Endothelial cell of umbilical vein (primary cell): ENCODE measurements at places on chromosomes 3 and 15. TPM values are rescaled to one million over a fixed set of nuclear protein-coding genes. Genes with fewer than 3 reads are reported as not detected.

DNA sequence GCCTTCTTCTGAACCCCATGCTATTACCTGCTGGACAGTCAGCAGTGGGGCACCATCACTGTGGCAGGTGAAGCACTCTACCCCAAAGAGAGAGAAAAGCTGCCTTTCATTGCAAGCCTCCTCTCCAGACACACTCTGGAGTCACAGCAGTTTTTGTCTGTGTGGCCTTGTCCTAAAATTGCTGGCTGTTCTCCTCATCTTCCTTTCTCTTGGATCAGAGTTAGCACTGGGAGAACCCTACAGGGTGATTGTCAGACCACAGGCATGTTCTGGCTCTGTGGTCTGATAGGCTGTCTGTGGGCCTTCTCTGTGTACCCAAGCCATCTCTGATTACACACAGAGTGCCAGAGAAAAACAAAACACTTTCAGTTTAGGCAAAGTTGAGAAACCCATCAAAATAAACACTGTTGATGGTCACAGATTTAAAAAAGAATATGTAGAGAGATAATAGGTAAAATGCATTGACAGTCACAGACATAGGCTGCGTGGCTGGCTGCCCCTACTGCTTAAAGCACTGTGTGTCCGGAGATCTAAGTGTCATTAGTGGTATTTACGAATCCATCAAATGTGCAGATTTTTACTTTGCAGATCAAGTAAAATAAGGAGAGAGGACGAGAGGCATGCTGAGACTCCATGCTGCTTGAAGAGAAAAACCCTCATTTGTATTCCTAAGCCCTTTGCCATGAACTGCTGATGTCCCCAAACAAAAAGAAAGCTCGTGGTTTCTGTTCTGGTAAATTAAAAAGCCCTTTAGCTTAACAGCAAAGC is 689.9 kb downstream of the TUSC7 start:
- no peak for DNase-seq

CYP8B1 gene
- total RNA-seq = not detected in 2 replicates

- no peak for DNase-seq
These were observed 58.9 kb downstream of the ITGA11 start for GRCh38 chr15:68373028-68373427.

- DNase-seq = no peak
These were observed 750.6 kb downstream of the AGBL1 start for GRCh38 chr15:86830304-86830703.

DNA sequence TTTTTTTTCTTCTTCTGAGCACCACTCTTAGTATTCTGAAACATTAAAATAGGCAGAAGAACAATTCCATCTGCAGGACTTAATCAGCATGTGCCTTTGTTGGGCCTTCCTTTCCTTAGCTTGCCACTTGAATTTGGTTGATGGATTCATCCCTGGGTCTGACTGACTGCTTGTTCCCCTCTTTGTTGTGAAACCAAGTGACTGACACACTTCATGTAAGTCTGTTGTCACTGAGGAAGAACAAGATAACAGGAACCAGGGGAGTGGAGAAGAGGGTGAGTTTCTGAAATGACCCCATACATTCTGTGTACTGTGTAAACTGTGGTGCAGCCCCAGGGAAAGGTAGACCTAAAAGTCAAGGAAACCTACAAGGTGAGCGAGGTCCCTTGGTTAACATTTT is 188.7 kb upstream of the TBC1D5 start:
- no peak for DNase-seq

DNA sequence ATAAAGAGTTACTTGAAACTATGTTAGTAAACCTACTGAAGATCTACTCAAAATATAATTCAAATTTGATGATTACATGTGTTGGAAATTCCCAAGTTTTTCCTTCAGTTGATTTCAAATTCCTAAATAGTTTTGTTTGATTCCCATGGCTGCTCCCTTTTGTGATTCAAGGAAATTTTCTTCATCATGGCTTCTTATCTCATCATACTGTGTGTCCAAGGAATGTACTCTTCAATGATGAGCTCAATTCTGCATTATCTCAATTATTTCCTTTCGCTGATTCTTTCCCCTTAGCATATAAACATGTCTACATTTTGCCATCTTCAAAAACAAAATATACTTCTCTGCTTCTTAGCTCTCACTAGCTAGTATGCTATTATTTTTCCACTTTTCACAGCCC is 460.4 kb upstream of the NAALADL2 start:
- no peak for DNase-seq

DNA sequence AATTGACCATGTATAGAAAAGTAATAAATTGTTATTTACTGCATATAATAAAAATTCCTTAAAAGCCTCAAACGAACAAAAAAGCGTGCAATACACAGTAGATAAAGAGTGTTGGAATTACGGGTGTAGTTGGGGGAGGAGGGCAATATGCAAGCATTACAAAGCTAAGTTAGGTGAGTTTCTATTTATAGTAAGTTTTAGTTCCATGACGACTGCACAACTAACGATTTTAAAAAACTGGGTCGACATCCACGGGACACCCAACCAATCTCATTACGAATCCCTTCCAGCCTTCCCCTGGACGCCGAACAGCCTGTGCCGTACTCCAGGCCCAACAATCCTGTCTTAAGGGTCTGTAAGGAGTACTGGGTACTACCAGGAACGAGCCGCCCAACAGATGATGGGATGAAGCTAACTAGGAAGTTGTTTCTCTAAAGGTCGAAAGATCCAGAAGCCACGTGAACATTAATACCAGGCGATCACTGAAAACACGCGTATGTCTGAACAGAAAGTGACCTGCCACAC is 677 bp downstream of the POLQ start:
- DNase-seq = no peak

- DNase-seq = peak; percentile 53
These were observed 33.2 kb upstream of the GOLGA8B start for GRCh38 chr15:34616613-34617012.

GRCh38 chr3:49339581-49339940 is 292 bp downstream of the USP4 start:
- no peak for DNase-seq

ANKUB1 gene
- not detected in 2 replicates for total RNA-seq

DNA sequence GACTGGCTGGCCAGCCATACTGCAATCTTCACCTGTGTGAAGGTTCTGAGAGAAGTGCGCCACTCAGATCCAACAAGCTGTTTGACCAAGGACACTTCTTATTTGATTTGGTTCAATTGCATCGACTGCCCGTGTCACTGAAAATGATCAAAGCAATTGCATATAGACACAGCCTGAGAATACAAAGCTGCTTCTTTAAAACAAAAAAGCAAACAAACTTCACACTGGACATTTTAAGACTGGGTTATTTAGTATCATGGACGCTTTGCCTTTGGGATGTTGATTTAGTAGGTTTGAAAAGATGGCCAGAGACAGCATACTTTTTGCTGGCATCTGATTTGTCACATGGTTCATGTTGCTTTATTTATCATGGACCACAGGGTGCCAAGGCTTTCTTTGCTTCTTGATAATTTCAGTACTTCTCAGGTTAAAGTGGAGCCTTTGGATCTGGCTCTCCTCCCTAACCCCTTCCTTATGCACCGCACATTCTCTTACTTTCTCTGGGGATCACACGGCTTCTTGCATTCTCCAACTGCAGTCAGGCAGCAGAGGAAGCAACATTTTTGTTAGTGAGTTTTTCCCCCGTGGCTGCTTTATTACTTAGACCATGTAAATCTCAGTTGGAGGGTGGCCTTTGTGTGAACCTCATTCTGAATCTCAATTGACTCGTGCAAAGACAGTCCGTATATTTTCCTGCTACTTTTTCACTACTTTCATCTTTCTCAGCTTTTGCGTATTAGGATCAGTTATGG is 151.0 kb downstream of the CD47 start:
- DNase-seq = no peak

DNA sequence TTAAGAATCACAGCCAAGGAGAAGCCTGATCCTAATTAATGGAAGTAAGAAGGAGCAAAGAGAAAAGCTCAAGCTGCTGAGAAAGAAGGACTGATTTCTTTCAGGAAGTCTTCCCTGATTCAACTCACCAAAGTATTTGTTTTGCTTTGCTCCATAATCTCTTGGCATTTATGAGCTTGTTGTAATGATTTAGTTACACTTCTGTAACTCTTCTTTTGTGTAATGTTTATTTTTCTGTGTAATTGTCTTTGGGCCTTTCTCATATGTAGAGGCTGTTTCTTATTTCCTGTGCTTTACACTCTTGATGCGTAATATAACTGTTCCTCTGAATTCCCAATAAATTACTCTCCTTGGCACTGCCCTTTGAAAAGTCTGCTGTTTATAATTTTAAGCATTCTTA is 80.0 kb downstream of the COL6A5 start:
- DNase-seq = no peak

GRCh38 chr15:69807721-69808120 is 290.0 kb downstream of the TLE3 start:
- DNase-seq = no peak

DNA sequence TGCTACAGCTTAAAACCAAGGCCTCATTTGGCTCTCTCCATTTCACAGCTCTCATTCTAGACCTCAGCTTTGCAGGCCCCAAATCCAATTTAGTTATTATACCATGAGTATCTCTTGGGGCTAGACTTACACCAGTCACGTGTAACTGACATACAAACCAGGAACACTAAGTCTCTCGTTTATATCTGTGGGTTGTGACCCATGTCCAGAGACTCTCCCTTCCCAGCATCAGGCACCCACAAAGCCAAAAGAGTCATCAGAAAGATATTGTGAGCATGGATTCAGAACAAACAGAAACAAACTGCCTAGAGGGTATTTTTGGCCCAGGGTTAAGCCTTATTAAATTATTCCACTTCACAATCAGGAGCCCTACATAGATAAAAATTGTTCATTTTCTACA is 5.6 kb upstream of the CCDC13 start:
- no peak for DNase-seq

SGO1 gene
- total RNA-seq = 15.5 and 21.7 TPM in 2 replicates

PFN2 gene
- total RNA-seq = 97.1 and 124 TPM in 2 replicates

DNA sequence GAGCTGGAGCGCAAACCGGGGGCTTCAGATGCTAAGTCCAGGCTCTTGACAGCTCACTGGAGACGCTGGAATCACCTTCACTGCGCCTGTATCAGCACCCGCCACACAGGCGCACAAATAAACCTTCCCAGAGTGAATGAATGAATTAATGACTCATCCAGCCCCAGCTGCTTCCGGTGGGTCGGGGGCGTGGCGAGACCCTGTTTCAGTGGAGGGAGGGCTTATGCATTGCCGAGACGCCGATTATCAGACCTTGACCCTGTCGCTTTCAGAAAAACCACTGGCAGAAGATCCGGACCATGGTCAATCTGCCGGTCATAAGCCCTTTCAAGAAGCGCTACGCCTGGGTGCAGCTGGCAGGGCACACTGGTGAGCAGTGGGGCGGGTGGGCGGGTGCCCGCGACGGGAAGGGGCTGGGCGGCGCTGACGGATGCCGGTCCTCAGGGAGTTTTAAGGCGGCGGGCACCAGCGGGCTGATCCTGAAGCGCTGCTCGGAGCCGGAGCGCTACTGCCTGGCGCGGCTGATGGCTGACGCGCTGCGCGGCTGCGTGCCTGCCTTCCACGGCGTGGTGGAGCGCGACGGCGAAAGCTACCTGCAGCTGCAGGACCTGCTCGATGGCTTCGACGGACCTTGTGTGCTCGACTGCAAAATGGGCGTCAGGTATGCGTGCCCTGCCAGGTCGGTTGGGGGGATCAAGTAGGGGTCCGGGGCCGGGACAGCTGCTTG is 7.7 kb downstream of the ITPKA start:
- DNase-seq = peak; percentile 46

DNA sequence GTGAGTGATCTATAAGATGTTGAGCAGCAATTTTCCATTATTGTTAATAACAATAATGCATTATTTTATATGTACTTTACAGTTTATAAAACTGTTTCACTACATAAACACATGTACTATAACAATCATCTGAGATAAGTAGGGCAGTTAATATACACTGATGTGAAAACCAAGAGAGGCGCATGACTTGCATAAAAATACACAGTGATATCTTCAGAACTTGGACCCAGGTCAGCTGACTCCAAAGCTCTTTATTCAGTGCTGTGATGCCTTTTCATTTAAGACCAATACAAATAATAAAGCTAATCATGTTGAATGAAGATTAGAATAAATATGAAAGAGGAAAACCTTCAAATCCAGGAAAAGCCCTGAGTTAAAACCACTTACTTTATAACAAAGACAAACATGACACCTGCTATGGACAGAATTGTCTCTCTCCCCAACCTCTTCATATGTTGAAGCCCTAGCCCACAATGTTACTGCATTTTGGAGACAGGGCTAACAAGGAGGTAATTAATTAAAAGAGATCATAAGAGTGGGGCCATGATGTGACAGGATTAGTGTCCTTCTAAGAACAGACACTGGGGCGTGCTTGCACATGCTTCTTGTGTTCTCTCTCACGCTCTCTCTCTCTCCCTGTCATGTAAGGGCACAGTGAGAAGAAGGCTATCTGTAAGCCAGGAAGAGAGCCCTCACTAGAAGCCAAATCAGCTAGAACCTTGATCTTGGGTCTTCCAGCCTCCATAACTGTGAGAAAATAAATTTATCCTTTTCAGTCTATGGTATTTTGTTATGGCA is 55.8 kb upstream of the TSPAN3 start:
- DNase-seq = no peak

TRH gene
- not detected in 2 replicates for total RNA-seq

- DNase-seq = no peak
These were observed 229.3 kb downstream of the MINAR1 start for GRCh38 chr15:79661411-79661810.

HYAL1 gene
- 1.6 and 2.2 TPM in 2 replicates for total RNA-seq

GRCh38 chr3:26358405-26358804 is 264.2 kb upstream of the LRRC3B start:
- no peak for DNase-seq

- DNase-seq = no peak
These were observed 3.0 kb downstream of the BMF start for GRCh38 chr15:40105517-40106202.

- no peak for DNase-seq
These were observed 1194.6 kb downstream of the ZPLD1 start for GRCh38 chr3:103629391-103629790.

DNA sequence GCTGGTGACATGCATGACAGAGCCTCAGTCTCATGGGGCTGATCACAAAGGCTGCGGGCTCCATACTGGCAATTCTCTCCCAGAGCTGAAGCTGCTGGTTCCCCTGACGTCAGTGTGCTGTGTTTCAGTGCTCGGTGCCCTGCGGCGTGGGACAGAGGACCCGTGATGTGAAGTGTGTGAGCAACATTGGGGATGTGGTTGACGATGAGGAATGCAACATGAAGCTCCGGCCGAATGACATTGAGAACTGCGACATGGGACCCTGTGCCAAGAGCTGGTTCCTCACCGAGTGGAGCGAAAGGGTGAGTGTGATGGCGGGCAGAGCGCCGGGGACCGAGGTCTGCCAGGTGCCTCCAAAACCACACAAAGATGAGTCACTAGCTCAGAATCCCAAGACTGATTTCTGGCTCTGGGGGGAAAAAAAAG is 62.0 kb upstream of the NR2E3 start:
- no peak for DNase-seq
